ENCODE measurements at places on chromosomes 7 and 10.

DNA sequence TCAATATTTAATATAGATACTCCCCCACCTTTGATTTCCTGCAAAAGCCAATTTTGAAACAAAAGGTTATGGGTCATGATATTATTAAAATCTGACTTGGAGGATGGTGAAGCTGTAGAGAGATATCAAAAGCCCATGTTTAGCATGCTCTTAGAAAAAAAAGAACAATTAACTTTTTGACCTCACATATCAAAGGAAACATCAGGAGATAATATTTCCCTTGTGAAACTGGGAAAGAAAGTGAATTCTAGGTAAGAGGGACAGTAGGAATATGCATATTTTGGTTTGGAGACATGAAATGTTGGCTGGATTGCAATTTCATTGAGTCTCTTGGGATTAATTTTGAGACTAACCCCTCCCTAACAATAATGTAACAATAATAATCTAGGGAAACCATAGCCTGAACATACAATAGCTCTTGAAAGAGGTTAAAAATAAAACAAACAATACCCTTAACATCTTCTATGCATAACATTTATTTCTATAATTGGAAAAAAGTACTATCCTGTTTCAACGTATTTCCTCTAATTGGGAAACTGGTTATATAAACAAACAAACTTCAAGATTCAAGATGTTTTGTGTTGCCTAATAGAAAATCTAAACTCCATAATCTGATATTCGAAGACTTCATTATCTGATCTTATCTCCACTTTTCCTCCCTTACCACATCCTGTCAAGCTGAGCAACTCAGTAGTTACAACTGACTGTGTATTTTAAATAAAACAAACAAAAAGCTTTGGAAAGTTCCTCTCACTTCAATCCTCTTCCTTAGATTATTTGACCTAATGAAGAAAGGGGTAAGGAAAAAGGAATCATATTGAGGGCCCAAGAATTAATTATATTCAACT is 14.8 kb downstream of the TMEM26 start:
- H3K36me3 ChIP-seq: no peaks in the 10 kb centered on the region
- DNase-seq: no peak
- H3K4me1 ChIP-seq: peaks cover 2% of the 10 kb centered on the region
- H3K4me3 ChIP-seq: no peak overlapping the region

DNA sequence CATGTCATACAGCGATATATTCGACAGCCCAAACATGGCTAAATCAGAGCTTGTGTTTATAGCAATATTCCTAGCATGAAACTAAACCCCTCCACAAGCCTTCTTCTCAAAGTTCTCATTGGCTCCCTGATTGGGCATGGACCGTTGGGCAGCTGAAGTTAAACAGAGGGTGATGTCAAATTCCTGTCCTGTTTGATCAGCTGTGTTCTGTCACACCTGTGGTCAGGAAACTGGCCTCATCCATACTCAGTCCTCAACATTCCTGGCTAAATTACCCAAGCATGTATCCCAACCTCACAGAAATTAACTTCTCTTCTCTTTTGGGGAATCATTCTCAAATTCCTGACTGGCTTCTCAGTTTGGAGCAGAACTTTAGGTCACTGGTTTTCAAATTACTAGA is 107.9 kb downstream of the ODAD2 start:
- no peak overlapping the region for H3K4me3 ChIP-seq
- H3K4me1 ChIP-seq: no peaks in the 10 kb centered on the region
- DNase-seq: no peak

DNA sequence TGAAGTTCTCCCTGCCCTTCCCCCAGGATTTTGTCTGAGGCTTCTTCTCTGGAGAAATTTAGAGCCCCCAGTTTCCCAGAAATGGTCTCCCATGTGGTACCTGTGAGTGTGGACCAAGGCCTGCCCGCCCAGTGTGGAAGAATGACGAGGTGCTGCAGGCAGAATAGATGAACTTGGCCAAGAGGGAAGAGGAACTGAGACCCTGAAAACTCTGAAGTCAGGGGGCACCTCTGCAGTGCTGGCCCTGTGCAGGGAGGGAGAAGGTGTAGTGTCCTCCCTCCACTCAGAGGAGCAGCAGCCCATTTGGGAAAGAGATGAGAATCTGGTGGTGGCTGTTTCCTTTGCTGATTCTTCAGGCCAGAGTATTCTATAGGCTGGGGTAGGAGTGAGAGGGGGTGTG is 115.2 kb upstream of the PCGF5 start:
- no peaks in the 10 kb centered on the region for H3K27me3 ChIP-seq
- no peaks in the 10 kb centered on the region for H3K36me3 ChIP-seq
- no peaks in the 10 kb centered on the region for H3K4me1 ChIP-seq

DNA sequence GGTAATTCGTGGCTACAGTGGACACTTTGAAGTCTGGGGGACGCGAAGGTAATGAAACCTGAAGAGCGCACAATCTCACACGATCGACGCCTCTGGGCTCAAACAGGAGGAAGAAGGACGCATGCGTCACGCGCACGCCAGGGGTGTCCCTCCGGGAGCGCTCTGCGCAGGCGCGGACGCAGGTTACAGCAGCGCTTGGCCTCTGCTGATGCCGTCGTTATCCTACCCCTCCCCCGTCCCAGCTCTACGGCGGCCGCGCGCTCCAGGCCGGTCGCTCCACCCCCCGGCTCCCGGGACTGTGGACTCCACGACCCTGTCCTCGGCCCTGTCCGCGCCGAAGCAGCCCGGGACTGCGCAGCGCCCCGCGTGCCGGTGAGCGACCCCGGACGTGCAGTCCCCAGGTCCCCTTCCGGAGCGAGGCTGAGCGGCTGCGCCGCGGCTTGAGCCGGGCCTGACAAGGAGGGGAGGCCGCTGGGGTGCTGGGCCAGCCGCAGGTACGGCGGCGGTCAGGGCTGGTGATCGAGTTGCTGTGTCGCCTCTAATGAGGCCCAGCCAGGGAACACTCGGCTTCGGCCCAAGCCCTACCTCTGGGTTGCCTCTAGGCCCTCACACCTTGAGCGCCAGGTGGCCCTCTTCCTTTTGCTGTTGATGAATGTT is at the start of gene TMEM106B:
Gene TMEM106B (plus strand): TSS at position 241 of the 657 bp plus-strand sequence. CDS start 3,517 bp downstream, outside the sequence.
- DNase-seq: peak; percentile 98
- peaks cover 5% of the 10 kb centered on the region for H3K36me3 ChIP-seq

- no peaks in the 10 kb centered on the region for H3K36me3 ChIP-seq
- no peaks in the 10 kb centered on the region for H3K27me3 ChIP-seq
- no peaks in the 10 kb centered on the region for H3K4me1 ChIP-seq
These were observed 9.7 kb upstream of the MACC1 start for GRCh38 chr7:20226860-20227259.

DNA sequence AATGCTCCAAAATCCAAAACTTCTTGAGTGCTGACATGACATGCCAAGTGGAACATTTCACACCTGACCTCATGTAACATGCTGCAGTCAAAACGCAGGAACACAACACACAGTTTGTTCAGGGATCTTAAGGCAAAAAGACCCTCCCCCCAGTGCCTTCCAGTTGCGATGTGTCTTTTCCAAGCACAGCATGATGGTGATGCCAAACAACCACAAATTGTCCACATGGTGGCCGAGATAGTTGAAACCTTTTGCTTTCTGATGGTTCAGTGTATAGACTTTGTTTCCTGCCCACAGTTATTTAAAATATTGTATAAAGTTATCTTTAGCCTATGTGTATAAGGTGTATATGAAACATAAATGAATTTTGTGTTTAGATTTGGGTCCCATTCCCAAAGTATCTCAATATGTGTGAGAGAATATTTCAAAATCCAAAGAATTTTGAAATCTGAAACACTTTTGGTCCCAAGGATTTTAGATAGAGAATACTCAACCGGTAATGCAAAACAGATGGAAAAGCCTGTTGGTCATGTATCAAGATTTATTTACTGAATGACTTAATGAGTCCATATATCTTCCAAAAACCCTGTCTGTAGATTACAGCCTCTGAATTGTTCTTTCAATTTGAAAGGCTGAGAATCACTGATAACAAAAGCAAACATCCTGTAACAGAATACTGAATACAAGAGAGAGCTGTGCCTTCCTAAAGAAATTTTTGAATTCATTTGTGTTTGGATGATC is 93.4 kb upstream of the OIT3 start:
- H3K4me3 ChIP-seq: no peak overlapping the region
- no peaks in the 10 kb centered on the region for H3K36me3 ChIP-seq
- no peak overlapping the region for H3K27ac ChIP-seq
- H3K4me1 ChIP-seq: no peaks in the 10 kb centered on the region
- no peaks in the 10 kb centered on the region for H3K27me3 ChIP-seq

DNA sequence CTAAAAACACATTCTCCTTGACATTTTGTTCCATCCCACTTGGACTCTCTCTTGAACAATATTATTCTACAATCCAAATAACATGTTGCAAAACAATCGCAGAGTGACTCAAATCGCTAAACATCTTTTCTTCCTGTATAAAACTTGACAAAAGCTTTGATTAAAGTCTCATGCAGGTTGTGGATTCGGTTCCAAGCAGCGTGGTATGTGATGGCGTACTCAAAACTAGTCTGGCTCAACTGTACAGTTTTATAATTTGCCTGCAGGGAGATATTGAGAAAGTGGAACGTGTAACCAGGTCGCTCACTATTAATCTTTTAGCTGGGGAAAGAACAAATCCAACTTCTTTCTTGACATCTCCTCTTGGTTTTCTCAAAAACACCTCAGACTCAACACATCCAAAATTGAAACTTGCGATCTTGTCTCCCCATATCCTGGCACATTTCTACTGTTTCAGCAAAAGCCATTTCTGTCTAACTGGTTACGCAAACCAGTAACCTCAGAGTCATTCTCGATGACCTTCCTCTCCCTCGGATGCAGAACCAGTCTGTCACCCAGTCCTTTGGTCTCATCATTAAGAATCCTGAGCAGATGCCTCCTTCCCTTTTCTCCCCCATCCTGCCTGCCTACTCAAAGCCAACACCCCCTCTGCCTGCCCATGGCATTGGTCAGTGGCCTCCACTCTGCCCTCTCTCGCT is 100.1 kb downstream of the CACNB2 start:
- no peaks in the 10 kb centered on the region for H3K27me3 ChIP-seq
- H3K27ac ChIP-seq: no peak overlapping the region
- no peaks in the 10 kb centered on the region for H3K36me3 ChIP-seq
- H3K4me3 ChIP-seq: no peak overlapping the region
- DNase-seq: no peak
- H3K4me1 ChIP-seq: no peaks in the 10 kb centered on the region

- no peaks in the 10 kb centered on the region for H3K36me3 ChIP-seq
- peak; percentile 38 for DNase-seq
- H3K27me3 ChIP-seq: no peaks in the 10 kb centered on the region
These were observed 643 bp downstream of the SMO start for GRCh38 chr7:129188892-129189660.

GRCh38 chr10:46017733-46018132 is 12.7 kb downstream of the NCOA4 start:
- H3K36me3 ChIP-seq: peaks cover 8% of the 10 kb centered on the region
- H3K4me3 ChIP-seq: no peak overlapping the region
- H3K27ac ChIP-seq: no peak overlapping the region
- no peak for DNase-seq
- no peaks in the 10 kb centered on the region for H3K27me3 ChIP-seq
- peaks cover 24% of the 10 kb centered on the region for H3K4me1 ChIP-seq

DNA sequence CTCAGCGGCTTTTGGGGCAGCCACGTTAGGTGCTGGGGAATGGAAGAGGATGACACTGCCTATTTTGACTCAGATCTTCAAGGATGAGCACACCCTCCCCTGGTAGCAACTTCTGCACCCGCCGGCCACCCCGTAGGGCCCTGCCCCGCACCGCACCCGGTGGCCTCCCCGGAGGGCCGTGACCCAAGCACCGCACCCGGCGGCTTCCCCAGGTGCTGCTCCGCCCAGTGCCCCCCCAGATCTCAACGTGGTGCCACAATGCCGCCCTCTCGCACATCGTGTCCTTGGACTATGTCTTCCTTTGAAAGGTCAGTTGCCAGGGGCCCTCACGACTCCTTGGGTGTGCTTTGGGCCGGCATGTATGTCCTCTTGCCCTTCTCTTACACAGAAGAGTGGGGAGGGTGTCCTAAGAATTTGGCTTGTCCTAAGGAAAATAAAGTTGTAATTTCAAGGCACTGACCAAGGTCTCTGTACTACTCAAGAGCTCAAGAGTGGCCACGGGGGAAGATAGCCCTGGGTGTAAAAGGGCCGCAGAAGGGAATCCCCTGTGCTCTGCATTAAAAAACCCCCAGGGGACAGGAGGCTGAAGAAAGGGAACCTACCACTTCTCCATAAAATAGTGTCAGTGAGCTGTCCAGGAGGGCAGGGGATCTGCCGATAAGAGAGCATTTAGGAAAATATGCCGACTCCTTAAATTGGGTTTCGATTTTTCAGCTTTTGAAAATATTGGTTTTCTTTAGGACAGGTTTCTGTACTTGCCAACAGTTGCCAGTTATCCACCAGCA is 1.6 kb upstream of the LANCL2 start:
- H3K36me3 ChIP-seq: no peaks in the 10 kb centered on the region
- no peaks in the 10 kb centered on the region for H3K4me1 ChIP-seq
- no peaks in the 10 kb centered on the region for H3K27me3 ChIP-seq
- DNase-seq: peak; percentile 74

DNA sequence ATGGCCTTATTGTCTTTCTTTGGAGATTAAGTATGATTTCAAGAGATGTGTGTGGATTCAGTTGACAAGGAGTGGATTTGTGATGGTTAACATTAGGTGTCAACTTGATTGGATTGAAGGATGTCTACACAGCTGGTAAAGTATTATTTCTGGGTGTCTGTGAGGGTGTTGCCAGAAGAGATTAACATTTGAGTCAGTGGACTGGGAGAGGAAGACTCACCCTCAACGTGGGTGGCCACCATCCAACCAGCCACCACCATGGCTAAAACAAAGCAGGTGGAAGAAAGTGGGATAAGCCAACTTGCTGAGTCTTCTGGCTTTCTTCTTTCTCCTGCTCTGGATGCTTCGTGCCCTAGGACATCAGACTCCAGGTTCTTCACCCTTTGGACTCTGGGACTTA is 76.1 kb downstream of the GPR37 start:
- no peak overlapping the region for H3K4me3 ChIP-seq
- H3K36me3 ChIP-seq: no peaks in the 10 kb centered on the region
- no peaks in the 10 kb centered on the region for H3K4me1 ChIP-seq

GRCh38 chr10:89829262-89829886 is 128.0 kb downstream of the KIF20B start:
- H3K4me3 ChIP-seq: no peak overlapping the region
- no peaks in the 10 kb centered on the region for H3K27me3 ChIP-seq
- DNase-seq: no peak
- H3K27ac ChIP-seq: no peak overlapping the region
- no peaks in the 10 kb centered on the region for H3K4me1 ChIP-seq

DNA sequence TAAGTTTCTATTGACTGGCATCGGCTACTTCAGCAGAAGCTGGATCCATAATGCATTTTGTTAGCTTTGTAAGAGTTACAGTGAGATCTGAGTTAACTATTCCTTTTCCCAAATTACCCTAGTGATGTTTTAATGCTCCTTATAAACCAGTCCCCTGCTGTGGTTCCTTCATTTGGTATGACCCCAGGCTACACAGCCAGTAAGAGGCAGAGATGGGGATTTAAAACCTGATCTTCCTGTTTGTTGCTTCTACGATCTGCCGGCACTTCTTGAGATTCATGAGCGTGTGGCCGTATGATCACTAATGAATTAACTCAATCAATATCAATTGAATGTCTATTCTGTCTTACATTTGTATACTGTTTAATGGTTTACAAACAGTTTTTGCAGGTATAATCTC is 86.1 kb downstream of the CACNB2 start:
- H3K4me1 ChIP-seq: no peaks in the 10 kb centered on the region
- DNase-seq: no peak
- no peaks in the 10 kb centered on the region for H3K36me3 ChIP-seq
- H3K4me3 ChIP-seq: no peak overlapping the region

- no peaks in the 10 kb centered on the region for H3K27me3 ChIP-seq
- DNase-seq: peak; percentile 92
- peaks cover 4% of the 10 kb centered on the region for H3K36me3 ChIP-seq
- peak overlapping the region; percentile 98 for H3K27ac ChIP-seq
These were observed 1.1 kb downstream of the VIM start for GRCh38 chr10:17229016-17229716.
